ENCODE measurements at places on chromosomes 2 and 18.

- DNase-seq = no peak
Observed at GRCh38 chr2:232076736-232077135, 115.2 kb downstream of the DIS3L2 start.

- no peak for DNase-seq
Observed at GRCh38 chr2:120368086-120368485, 22.1 kb downstream of the INHBB start.

DNA sequence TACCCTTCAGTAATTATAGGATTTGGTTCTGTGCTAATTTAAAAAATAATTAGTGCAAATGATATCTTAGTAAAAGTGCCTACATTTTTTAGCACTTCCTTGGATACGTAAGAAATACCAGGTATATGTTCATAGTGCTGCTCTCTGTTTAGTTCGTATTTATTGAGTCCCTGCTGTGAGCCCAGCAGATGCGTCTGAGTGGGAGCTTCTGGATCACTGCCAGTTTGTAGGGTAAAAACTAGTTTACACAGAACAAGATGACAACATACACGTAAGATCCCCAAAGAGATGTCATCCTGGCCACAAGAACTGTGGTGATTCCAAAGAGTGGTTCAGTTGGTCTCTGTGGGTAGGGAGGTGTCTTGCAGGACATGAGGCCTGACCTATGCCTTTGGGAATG is 103.2 kb downstream of the CTIF start:
- no peak for DNase-seq

DNA sequence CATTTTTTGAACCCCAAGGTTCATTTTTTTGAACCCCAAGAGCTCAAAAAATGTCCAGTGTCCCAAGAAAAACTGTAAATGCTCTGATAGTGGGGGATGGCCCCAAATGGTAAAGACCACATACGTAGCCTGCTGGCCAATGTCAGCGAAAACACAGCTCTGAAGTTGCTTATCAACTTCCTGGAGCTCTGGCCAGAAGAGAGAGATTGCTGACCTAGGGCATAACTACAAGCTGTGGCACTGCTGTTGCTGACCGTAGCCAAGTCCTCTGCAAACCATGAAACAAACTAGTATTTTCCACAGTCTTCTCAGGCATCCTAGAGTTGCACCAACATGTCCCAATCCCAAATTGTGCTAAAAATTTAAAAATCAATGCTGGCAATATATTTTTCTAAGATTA is 50.9 kb downstream of the REEP1 start:
- no peak for DNase-seq

- no peak for DNase-seq
Observed at GRCh38 chr2:107743274-107743673, 83.4 kb upstream of the RGPD4 start.

DNA sequence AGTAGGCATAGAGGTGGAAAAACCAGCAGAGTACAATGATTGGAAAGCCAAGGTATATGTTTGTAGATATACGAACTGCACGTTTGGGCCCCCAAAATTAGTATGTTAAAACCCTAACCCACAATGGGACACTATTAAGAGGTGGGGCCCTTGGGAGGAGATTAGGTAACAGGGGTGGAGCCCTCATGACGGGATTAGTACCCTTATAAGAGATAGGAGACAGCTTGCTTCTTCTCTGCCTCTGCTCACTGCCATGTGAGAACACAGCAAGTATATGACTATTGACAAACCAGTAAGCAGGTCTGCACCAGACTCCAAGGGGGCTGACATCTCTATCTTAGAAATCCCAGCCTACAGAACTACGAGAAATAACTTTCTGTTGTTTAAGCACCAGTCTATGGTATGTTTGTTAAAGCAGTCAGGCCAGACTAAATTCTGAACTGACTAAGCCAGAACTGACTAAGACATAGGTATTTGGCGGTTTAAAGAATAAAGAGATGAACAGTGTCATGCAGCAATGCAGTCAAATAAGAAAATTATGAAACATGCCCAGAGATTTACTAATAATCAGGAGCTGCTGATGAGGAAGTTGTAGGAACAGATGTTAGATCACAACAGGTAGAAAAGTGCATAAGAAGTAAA is 182.9 kb downstream of the DYM start:
- DNase-seq = no peak

DNA sequence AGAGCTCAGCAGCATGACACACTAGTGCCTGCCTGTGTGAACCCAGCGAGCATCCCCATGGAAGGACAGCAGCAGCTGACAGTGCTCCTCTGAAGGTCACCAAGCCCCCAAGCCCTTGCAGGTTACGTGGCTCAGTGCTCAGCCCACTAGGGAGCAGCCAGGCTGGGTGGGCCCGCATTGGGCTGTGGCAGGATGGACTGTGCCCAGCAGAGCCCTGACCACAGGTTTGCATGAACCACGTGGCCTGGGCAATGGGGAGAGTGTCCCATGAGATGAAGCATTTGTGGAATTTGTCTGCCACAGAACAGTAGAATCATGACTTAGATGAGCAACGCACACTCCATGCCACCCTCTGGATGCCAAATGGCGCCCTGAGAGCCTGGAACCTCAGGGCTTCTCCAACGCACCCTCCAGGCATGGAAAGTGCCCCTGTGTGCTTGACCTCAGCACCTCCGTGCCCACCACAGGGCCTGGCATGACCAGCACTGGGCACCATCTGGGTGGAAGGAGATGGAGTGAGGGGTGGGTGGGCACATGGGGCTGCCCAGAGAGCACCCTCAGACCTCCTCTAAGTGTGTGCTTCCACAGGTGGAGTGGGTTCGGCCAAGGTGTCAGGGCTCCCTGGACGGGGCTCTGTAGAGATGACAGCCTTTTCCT is 216.1 kb upstream of the RAB6C start:
- DNase-seq = no peak

- no peak for DNase-seq
Observed at GRCh38 chr2:177728920-177729319, 336.3 kb downstream of the AGPS start.

All from central memory CD8-positive, alpha-beta T cell (primary cell).